ENCODE measurements at places on chromosomes 11 and 22.

DNA sequence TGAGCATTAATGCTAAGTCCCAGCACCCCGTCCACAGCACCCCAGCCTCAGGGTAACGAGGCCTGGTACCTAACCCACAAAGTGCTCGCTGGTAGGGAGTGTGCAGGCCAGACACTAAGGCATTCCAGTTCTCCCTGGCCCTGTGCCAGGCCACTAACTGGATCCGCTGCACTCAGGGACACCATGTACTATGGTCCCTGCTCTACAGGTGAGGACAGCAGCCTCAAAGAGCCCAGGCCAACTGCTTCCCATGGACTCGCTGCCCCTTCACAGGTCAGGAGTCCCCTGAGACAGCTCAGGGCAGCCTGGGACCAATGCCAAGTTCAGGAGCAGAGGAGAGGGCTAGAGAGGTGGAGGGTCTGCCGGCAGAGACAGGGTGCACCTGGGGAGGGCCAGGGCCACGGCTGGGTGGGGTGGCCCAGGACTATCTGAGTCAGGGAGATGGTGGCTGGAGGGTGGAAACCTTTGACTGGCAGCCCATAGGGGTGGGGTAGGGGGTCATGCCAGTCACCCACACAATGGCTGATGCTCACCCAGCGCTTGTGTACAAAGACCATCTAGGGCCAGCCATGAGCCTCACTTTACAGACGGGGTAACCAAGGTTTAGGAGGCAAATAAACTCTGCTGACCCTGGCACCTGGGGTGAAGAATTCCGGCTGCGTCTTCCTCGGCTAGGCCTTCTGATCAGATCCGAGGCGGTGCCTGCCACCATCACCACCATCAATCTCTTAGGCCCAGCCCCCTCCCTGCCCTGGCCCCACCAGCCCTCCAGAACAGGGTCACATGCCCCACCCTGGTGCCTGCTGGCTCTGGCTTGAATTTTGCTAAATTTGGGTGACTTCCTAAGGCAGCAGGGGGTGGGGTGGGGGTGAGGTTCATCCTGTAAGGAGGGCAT lies 5.6 kb downstream of the OSBPL5 start:
- DNase-seq, result no peak

GRCh38 chr11:48116437-48117228 lies 100.0 kb upstream of the OR4B1 start:
- no peak for DNase-seq

GRCh38 chr22:35380537-35381423 lies at the start of gene HMOX1:
TSS of gene HMOX1 (plus strand) at chr22:35381096. CDS start at chr22:35381174, 78 bp downstream.
- peak; percentile 89 for DNase-seq

DNA sequence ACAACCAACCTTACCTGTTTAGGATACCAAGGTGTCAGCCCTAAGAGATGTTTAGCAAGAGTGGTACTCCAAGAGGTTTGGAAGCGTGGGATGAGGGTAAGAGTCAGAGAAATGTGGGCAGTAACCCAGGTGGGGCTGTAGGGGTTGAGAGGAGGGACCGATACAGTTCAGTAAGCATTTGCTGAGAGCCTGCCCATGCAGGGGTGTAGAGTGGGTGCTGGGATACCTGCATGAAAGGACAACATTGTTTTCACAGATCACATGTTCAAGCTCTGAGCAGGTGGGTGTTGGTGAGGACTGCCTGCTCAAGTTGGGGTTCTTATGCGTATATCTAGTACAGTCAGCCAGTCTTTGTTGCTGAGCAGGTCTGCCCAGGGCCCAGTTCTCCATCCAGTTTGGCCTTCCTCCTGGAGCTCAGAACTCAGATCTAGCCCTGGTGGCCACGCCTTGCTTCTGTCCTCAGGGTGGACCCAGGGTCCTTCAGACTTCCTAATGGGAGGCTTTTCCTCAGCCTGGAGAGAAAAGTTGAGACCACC lies 14.8 kb downstream of the PPFIBP2 start:
- no peak for DNase-seq

GRCh38 chr11:76327202-76327601 lies 53.7 kb downstream of the THAP12 start:
- no peak for DNase-seq

DNA sequence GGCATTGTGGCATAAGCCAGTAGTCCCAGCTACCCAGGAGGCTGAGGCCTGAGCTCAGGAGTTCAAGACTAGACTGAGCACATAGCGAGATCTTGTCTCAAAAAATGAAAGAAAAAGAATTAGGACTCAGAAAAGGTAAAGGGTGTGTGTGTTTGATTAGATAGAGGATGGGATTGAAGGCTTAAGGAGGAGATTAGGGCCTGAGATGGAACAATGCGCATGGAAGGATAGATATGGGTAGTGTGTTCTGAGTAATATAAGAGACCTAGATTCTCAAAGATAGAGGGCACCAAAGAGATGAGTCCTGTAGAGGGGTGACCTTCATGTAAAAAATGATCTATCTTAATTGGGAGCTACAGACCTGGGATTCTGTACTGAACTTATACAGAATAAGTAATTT lies 17.3 kb upstream of the RAB30 start:
- DNase-seq, result no peak

DNA sequence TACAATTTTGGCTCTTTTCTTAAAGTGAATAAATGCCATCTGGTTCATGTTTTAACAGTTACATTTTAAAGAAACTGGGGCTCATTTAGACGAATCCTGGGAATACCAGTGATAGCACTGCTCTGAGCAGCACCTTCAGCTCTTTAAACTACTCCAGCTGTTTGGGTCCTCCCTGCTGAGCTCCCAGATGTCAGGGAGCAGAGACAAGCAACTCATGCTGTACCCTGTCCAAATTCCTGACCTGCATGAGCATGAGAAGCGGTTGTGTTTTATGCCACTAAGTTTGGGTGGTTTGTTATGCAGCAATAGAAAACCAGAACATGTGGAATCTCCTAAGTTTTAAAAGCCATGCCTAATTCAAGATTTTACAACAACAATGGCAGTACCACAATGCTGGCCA lies 90.0 kb downstream of the FDX1 start:
- no peak for DNase-seq

GRCh38 chr11:118679483-118679882 lies at the start of gene TREH:
TSS of gene TREH (minus strand) at chr11:118679650. CDS start at chr11:118679627, 23 bp downstream.
- DNase-seq, result no peak

GRCh38 chr11:122784325-122784955 lies 53.9 kb upstream of the CRTAM start:
- peak; percentile 94 for DNase-seq

DNA sequence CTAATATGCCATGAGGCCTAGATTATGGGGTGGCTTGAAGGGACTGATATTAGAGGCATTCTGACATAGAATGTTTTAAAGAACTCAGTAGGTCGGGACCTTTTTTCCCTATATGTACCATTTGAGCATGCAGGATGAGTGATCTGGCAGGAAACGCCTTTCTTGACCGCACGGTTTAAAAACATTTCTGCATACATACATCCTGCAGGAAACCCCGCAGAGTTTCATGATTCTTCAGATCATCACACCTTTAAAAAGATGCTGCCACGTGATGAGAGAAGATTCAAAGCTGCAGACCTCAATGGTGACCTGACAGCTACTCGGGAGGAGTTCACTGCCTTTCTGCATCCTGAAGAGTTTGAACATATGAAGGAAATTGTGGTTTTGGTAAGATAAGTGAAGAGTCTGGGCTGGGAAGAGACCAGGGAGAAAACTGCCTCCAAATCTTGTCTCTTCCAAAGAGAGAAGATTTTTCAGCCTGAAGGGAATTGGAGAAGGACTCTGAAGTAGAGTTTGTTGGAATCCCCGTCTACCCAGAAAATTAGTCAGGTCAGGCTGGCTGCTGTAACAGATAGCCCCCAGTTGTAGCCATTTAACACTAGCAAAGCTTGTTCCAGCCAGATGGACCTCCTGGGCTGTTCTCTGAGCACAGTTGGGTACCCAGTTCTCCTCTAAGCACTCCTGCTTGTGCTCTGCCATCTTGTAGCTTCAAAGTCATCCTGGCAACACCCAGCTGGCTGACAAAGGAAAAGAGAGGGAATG lies 7.4 kb downstream of the RCN1 start:
- DNase-seq, result no peak

GRCh38 chr11:36452961-36453360 lies 57.1 kb downstream of the TRAF6 start:
- DNase-seq, result no peak

GRCh38 chr11:117519590-117519989 lies 191.9 kb downstream of the CEP164 start:
- no peak for DNase-seq

DNA sequence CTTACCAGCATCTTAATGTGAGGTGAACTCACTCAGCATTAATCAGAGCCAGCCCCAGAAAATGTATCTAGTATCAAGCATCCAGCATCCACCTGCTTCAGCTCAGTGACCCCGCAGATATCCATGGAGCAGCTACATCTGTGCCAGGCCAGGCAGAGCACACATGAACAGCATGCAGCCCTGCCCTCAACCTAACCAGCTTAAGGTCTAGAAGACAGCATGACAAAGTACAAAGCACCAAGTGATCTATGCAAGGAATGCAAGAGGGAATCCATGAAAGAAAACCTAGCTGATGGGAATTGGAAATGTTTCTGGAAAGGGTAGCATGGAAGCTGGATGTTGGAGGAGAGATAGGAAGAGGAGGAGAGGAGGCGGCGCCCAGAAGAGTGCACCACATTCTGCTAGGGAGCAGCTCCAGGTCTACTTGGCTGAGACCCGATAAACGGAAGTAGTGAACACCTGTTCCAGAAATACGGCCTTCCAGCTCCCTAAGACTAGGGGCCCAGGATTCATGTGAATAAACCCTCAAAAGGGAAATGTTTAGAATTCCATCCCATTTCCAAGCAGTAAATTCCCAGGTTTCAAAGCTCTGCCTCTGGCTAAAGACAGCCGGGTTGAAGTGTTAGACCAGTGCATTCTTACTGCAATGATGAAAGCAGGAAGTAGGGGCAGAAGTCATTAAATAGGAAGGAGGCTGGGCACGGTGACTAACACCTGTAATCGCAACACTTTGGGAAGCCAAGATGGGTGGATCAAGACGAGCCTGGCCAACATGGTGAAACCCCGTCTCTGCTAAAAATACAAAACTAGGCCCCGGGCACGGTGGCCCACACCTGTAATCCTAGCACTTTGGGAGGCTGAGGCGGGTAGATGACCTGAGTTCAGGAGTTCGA lies 23.5 kb upstream of the L3MBTL2 start:
- DNase-seq, result peak; percentile 68

- DNase-seq, result peak; percentile 48
Measured at GRCh38 chr11:8566613-8567210, 27.3 kb downstream of the STK33 start.

- DNase-seq, result no peak
Measured at GRCh38 chr11:59660621-59661020, 8.2 kb downstream of the PATL1 start.

- no peak for DNase-seq
Measured at GRCh38 chr11:43944761-43945311, 2.4 kb downstream of the C11orf96 start.
